ENCODE measurements at places on chromosomes 6 and 20.

DNA sequence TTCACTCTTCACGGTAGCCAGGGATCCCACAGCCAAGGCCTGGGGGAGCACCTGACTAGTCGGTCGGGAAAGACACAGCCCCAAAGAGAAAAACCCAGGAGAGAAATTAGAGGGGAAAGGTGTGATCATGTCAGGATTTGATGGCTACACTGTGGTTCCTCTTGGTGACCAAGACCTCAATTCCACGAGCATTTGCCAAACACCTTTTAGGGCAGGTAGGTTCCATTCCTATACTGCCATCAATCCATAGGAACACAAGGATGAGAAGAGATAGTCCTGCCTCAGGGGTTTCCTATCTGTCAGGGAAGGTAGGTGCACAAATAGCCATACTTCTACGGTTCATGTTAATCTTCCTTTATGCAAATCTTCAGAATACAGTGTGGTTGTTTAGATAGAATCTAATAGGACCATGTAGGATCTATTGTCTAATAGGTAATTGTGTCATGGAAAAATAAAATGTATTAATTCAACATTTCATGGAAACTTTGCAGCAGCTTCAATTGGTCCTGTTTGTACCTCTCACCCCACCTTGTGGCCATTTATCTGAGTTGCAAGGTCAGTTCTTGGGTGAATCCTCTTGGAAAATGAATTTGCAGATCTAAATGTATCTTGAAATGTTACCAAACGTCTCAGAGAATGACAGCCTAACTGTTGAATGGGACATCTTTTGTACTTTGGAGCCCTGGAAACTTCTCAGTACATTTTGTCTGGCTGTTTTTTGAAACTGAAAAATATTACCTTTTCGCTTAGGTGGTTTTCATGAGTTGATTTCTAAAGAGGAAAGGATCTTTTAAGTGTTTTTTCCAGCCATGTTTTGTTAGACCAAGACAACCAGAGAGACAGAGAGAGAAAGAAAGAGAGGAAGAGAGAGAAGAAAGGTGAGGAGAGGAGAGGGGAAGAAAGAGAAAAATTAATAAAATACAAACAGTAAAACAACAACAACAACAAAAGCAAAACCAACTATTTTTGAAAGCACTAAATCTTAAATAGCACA is 33.7 kb upstream of the IYD start:
- peak; percentile 45 for DNase-seq

DNA sequence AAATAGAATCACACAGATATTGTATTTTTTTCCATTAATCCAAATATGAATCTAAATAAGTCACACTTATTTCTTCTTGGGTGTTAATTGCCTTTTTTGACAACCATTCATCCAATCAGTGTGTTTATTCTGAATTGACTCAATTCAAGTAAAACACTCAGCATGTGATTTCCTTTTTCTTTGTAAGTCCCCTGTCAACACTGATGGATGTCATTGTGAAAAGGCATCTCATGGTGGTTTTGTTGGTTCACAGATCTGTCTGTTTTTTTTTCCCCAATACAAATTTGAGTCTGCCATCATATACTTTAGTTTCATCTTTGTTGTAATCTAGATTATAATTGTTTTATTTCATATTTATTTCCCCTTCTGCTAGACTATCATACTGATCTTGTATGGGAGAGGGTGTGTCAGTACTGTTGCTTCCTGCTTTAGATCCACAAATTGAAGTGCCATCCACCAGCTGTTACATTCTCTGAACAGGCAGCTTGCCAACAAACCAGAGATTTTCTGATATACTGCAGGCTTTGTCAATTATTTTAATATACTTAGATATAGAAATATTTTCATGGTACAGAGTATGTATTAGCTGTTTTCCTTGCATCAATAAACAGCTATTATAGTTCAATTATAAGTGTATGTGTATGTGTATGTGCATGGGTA is 64.2 kb upstream of the FLRT3 start:
- no peak for DNase-seq

DNA sequence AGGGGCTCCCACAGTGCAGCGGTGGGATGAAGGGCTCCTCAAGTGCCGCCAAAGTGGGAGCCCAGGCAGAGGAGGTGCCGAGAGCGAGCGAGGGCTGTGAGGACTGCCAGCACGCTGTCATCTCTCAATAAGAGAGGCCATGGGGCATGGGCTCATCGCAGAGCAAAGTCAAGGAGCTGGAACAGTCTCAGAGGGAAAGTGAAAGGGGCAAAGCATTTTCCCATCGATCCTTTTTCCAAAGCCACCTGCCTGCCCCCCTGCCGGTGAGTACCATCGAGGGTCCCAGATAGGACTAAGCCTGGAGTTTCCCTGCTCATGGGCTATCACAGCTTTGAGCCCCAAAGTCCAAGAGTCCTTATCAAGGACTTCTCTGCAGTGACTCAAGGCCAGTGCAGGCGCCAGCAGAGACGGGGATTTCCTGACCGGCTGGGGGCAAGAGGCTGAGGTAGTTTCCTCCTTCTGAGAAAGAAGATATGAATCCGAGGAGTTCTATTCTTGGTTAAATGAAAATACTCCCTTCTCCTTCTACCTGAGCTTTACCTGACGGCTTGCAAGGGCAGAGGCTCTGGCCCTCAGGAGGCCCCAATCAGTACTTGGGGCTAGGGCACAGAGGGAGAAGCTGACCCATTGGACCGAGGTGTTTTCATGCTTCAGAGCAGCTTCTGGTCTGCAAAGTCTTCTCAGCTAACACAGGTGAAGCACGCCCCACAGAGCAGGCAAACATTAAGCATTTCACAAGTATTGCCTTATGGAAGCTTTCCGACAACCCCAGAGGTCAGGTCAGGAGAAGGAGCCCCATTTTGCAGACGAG is 22.6 kb downstream of the ETV7 start:
- DNase-seq: peak; percentile 37

GRCh38 chr6:113848811-113849210 is 8.3 kb upstream of the MARCKS start:
- no peak for DNase-seq

- no peak for DNase-seq
Measured at GRCh38 chr6:50707652-50708300, 5.5 kb upstream of the TFAP2D start.

GRCh38 chr6:7912024-7912423 is 1.4 kb upstream of the TXNDC5 start:
- no peak for DNase-seq

GRCh38 chr20:41011551-41012067 is 17.0 kb upstream of the TOP1 start:
- no peak for DNase-seq

DNA sequence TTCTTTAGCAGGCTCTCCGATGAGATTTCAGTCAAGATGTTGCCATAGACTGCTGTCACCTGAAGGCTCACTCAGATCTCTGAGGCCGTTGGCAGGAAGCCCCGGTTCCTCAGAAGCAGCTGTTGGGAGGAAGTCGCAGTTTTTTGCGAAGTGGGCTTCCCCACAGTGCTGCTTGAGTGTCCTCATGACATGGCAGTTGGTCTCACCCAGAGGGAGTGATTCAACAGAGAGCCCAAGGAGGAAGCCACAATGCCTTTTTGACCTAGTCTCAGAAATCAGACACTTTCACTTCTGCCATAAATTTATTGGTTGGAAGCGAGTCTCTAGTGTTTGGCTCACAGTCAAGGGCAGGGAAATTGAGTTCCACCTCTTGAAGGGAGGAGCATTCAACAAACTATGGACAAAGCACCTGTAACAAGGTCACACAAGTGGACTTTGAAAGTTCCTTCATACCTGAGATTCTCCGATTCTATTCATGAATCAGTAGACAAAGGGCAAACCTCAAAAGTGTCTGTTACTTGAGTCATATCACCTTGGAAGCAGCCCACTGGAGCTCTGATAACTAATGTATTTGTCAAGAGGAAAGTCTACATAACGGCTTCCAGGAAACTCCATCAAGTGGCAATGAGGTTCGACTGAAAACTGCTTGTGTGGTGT is 208.3 kb downstream of the TASP1 start:
- peak; percentile 50 for DNase-seq

DNA sequence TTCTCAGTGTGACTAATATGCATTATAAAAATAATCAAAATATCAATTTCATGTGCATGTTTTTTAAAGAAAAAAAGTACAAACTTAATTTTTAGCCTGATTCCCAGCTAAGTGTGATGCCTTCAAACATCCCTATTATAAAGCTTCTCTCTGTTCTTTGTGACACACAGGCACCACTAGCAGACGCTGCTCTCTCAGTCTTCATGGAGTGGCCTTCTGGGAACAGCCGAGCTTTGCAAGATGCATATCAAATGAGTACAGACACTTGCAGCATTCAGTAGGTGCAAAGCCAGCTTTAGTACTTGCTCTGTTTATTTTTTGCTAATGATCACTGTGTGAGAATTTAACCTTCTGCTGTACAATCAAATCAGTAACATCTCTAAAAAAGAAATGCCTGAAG is 340.0 kb downstream of the ADGRB3 start:
- no peak for DNase-seq

GRCh38 chr6:144497650-144498049 is 212.5 kb downstream of the UTRN start:
- no peak for DNase-seq

GRCh38 chr20:44809380-44810060 is 826 bp downstream of the RIMS4 start:
- DNase-seq: no peak

- peak; percentile 22 for DNase-seq
Measured at GRCh38 chr6:41040101-41040939, 1.3 kb upstream of the UNC5CL start.

DNA sequence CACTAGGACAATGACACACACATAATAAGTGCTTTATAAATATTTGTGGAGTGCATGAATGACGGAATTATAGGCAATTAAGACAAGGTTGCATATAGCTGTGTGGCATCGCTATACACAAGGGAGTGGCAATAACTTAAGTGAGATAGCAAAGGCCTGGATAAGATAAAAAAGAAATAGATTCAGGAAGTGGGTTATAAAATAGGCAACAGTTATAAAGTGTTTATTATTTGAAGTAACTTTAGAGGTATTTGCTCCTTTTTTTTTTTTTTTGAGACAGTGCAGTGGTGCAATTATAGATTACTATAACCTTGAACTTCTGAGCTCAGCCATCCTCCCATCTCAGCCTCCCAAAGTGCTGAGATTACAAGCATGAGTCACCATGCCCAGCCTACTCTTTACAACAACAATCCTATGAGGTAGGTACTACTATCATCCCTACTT is 75.9 kb upstream of the LOC128125822 start:
- DNase-seq: no peak

- DNase-seq: no peak
Measured at GRCh38 chr6:88584581-88585275, 378.7 kb downstream of the RNGTT start.

- peak; percentile 12 for DNase-seq
Measured at GRCh38 chr20:44576297-44576696, 6.1 kb upstream of the PKIG start.

DNA sequence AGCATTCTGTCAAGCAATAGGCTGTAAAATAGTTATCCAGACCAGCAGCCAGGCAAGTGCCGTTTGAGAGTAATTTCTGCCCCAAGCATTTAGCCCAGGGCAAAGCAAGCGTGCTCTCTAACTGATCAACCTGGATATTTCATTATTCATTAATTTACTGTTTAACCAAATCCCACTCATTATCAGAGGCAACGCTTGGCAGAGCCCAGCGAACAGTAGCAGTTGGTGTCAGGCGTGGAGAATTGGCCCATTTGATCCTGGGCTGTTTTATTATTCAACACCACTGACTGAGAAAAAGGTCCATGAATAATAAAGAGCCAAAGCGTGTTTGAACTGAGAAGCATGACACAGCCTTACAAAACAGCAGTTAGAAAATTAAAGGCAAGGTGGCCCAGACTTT is 35.3 kb downstream of the TFAP2B start:
- DNase-seq: no peak

GRCh38 chr20:54763366-54763765 is 288.0 kb downstream of the DOK5 start:
- no peak for DNase-seq

- DNase-seq: no peak
Measured at GRCh38 chr6:134911547-134911946, 38.4 kb downstream of the ALDH8A1 start.

GRCh38 chr6:56541030-56541600 is 101.6 kb downstream of the DST start:
- DNase-seq: no peak

DNA sequence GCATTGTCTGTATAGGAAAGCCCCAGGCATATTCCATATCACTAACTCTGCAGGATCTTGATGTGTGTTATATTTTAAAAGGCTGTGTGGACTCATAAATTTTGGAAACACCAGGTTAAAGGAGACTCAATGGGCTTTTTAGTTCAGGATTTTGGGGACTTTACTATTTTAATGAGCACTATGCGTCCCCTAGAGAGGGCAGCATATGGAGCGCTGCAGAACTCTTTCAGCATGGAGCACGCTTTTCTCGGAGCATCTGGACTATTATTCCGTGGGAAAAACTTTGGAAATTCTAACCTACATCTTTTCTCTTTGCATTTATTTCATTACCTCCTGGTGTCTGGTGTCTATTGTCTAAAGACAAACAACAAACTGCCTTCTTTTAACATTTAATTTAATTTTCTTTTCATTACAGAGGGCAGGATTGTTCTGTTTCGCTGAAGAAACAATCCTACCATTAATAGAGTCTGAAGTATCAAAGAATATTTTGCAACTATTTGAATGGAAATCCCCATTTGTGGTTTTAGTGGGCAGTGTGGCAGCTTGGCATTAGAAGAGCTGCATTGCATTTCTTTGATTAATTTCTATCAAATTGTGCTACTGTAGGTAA is 399.9 kb upstream of the HSF2 start:
- no peak for DNase-seq

GRCh38 chr6:46453741-46454316 is 37.4 kb downstream of the RCAN2 start:
- DNase-seq: no peak

DNA sequence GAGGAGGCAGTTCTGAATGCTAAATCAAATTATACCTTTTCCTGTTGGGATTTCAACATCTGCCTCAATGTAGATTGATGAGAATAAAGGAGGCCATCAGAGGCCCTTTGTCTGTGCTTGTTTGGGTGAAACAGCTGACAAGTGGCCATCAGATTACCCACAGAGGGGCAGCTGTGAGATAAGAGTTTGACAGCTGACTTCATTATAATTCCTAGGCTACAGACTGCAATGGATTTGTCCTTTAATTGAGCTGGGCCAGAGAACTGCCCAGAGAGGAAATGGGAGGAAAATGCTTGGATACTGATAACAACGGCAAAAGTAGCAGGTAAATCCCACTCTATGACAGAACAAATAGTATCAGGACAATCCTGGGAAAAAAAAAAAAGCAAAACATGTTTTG is 649.4 kb downstream of the HDGFL1 start:
- no peak for DNase-seq
